ENCODE measurements at places on chromosomes 12 and 14. TPM values are rescaled to one million over a fixed set of nuclear protein-coding genes. Genes with fewer than 3 reads are reported as not detected.

USP44 gene
- total RNA-seq, result 1.5 TPM

GPX2 gene
- not detected for total RNA-seq

CTSG gene
- not detected for total RNA-seq

UNG gene
- 3.3 TPM for total RNA-seq

FIGNL2 gene
- total RNA-seq, result 1.3 TPM

GDF3 gene
- total RNA-seq, result not detected

RAD51AP1 gene
- 0.45 TPM for total RNA-seq

PAPLN gene
- 0.14 TPM for total RNA-seq

KRT6A gene
- not detected for total RNA-seq

FGF23 gene
- not detected for total RNA-seq

LRTM2 gene
- total RNA-seq, result not detected

RNF212B gene
- not detected for total RNA-seq

ITGB7 gene
- 180 TPM for total RNA-seq

OVCH1 gene
- total RNA-seq, result not detected

PTCSC3 gene
- total RNA-seq, result not detected

SNW1 gene
- 131 TPM for total RNA-seq

Data from CD4-positive, alpha-beta T cell (primary cell).